AG08395 (cell line): ENCODE measurements at places on chromosomes 5 and 9.
A peak's percentile ranks its signal among the peaks of the same experiment; 100 is the strongest.

- peak; percentile 93 for DNase-seq
Observed at GRCh38 chr5:15938961-15939360, 240.6 kb downstream of the MARCHF11 start.

DNA sequence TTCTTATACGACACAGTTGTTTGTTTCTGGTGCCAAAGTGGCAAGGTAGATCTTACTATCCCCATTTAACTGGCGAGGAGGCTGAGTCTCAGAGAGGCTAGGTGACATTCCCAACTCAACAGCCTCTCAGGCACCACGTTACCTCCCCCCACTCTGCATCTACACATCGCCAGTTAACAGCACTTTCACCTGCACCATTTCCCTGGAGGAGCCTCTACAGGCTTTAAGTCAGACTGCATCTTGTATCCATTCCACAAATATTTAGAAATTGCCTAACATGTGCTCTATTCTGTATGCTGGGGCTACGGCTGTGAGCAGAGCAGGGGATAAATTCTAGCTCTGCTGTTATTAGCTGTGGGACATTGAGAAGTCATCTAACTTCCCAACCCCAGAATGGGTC lies 168.6 kb downstream of the INSYN2B start:
- DNase-seq, result no peak

DNA sequence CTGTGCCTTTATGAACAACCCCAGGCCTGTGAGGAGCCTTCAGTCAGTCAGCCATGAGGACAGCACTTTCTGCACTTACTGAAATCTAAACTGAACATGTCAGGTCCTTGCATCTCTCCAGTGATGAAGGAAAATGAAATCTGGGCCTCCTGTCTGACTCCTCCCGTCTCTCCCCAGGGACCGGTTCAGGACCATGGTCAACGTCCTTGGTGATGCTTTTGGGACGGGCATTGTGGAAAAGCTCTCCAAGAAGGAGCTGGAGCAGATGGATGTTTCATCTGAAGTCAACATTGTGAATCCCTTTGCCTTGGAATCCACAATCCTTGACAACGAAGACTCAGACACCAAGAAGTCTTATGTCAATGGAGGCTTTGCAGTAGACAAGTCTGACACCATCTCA lies 77.0 kb upstream of the PLPP6 start:
- DNase-seq, result no peak

DNA sequence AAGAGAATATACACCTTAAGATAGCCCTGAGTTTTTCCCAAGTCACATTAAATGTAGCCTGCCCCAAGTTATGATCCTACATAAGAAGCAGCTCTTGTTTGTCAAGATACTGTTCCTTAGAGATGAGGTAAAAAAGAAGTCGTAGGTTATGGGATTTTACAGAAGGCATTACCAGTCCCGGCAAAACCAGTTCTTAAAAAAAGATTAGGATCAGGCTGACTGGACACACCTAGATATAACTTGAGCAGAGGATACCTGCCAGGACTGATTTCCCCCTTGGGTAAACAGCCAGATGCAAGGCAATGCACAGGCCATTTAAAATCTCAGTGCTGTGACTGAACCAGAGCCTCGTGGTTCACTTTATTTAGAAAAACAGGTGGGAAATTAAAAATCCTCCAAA lies 14.1 kb upstream of the SEMA5A start:
- DNase-seq, result no peak

DNA sequence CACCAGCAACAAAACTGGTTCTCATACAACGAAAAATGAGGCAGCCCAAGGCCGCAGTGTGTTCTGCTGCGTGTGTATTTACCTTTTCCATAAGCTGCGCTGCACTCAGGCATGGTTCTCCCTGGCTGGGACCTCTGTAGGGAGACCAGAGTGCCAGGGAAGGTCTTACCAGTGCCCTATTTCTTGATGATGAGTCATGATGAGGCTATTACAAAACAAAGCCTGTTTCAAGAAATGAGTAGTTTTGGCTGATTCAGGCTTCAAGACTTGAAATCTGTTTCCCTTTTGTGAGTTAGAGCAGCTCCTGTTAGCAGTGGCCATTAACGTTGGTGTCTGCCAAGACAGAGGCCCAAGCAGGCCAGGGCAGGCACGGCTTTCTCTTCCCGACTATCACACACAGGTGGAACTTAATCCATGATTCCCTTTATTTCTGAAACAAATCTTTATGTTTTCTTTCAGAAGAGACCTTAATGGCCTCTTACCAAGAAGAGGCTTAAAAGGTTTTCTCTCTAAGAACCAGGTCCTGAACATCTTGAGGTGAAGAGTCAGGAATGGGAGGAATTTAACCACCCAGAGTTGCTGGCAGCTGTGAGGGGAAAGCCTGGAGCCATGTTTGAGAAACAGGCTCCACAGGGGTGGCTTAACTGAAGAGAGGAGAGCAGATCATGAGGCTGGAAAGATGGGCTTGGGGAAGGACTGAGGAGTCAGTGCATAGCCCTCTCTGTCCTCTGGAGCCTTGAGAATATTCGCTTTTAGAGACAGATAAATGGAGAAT lies 41.4 kb upstream of the TIFAB start:
- DNase-seq, result peak; percentile 91

- DNase-seq, result no peak
Observed at GRCh38 chr9:103287361-103287760, 292.2 kb downstream of the CYLC2 start.

- no peak for DNase-seq
Observed at GRCh38 chr5:6423327-6424109, 25.1 kb upstream of the UBE2QL1 start.

DNA sequence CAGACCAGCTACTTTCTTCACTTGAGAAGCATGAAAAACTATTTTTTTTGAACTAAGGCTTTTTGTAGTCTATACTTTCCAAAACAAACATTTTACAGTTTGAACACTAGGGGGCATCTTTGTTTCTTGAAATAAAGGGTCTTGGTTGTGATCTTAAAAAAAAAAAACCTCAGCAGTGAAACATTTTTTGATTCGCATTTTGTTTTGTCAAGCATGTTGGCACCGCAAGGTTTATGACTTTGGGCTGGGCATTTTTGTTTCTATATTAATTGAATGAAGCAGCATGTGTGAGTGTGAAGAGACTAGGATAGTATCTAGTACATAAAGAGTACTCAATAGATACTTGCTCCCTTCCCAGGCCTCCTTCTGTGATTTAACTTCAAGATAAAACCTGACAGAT lies 31.6 kb upstream of the ACOT12 start:
- DNase-seq, result peak; percentile 17

DNA sequence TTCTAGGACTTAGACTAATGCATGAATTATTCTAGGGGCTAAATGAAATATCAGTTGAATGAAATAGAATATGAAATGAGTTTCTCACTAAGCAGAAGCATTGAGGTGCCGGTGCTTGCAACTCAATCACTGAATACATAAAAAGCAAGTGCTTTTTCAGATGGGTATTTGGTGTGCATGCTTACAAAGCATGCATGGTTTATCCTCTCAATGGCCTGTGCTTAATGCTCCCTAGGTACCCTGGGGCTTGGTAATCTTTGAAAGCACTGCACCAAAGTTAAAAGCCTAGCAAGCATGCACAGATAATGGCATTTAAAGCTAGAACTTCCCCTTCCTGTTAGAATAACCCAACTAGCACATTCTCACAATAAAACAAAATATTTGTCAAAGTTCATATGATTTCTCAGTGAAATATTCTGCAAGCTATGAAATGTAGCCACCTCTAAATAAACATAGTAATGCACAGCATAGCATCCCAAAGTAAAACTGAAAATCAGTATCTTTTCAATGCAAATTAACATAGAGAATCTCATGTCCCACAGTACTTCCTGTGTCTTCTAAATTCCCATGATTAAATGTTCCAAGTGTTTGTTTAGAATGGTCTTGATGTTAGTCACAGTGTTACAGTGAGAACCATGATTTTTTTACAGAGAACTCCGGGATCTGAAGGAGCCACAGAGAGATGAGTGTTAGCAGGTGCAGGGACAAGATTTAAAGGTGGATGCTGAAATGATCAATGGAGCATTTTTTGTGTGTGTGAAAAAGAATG lies 143.4 kb upstream of the CDH6 start:
- DNase-seq, result no peak

DNA sequence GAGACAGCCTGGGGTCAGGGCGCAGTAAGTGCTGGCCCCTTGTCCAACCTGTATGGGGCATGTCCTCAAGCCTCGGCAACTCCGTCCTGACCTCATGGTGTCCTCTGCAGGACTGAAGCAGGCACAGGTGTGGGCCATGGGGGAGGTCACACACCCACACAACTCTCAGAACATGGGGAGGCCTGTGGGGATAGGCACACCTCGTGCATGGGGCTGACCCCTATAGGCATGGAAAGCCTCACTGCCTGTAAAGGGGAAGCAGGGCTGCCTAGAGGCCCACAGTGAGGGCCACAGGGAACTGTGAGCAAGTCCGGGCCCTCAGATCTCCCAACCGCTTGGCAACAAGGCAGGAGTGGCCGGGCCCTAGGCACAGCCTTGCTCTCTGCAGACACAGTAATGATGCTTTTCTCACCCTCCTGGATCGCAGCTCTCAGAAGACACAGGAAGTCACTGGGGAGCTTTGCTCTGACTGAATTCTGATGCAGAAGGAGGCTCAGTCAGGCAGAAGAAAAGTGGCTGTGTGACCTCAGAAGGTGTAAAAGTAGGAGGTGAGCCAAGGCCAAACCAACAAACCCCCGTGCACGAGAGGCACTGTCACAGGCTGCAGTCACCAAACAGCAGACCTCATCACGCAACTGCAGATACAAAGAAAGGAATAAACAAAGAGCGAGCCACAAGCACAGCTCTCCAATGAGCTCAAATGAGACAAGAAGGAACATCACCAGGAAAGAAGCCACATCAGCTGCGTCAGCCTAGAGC lies 5.4 kb downstream of the IPPK start:
- DNase-seq, result no peak

DNA sequence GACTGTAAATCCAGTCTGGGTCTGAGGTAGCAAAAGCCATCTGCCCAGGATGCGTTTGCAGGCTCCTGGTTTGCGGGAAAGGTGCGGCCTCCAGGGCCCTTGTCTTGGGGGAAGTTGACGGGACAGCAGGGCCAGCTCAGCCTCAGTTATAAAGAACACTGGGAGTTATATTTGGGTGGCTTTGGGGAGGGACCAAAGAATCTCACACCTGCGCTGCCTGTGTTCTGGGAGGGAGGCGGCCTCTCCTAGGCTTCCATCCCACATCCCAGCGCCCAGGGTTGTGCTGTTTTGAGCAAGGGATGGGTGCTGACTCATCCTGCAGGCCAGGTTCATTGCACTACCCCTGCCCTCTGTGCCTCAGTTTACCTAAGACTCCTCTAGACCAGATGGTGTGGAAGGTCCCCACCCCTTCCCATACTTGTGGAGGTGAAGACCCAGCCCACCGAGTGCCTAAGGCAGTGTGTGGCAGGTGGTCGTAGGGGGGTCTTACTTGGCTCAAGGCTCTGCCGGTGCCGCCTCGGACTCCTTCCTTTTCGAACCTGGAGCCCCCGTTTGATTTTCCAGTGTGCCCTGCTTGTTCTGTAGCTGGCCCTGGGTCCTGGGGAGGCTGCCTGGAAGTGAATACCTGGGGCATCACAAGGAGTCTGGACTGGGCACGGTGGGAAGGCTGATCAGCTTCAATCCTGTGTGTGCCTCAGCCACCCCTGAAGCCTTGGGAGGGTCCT lies 39.3 kb upstream of the FCN2 start:
- DNase-seq, result no peak

DNA sequence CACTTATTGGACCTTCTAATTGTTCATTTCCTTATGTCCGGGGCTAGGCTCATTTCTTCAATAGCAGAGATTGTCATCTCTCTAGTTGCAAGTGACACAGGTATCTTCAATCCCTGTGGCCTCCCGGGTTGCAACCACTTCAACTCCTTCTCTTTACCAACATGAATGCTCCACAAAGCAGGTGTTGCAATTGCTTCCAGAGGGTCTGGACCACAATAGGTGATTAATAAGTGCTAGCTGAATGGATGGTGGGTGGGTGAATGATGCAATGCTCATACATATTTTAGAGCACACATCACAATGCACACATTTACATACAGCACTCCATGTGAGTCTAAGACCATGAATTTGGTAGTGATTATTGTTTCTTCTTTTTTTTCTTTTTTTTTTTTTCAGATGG lies 2.6 kb downstream of the CEMIP2 start:
- DNase-seq, result no peak
